Stimulated activated CD4-positive, alpha-beta T cell treated with anti-CD3 and anti-CD28 coated beads, Interleukin-12 subunit alpha, Interleukin-12 subunit beta, amount 100 ng/mL, for 24 hours (primary cell): ENCODE measurements at places on chromosomes 6 and 20.

DNA sequence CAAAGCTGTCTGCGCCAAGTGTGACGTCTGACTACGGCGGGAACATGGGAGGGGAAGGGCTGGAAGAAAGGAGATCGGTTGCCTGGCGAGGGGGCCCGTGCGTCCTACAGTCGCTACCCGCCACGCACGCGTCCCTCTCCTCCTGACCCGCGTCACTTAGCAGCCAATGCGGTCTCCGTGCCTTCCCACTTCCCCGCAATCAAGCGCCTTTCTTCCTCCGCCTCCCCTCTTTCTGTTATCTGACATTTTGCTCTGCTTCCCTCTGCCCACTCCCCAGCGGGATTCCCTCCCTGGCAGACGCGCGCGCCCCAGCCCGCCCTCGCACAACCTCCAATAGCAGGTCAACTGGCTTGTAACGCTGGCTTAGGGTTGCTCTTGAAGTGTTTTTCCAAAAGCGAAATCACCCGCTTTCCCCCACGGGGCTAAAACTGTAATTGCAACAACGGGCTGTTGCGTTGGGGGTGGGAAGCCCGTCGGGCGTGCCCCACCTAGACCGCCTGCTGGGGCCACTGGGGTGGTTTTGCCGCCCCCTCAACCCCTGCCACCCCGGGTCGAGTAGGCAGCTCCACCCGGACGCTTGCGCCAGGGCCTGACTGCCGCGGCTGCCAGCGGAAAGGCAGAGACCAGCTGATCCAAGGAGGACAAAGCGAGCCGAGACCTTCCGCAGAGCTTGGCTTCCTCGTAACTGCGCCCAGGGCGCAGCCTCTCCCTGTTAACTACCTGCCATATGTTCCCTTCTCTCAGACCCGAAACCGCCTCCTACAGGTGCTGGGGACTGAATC lies 6.2 kb upstream of the SOX4 start:
- no peak for DNase-seq

GRCh38 chr6:148035806-148036390 lies 306.7 kb upstream of the SASH1 start:
- DNase-seq = no peak

GRCh38 chr6:45813943-45814342 lies 201.7 kb downstream of the CLIC5 start:
- no peak for DNase-seq

DNA sequence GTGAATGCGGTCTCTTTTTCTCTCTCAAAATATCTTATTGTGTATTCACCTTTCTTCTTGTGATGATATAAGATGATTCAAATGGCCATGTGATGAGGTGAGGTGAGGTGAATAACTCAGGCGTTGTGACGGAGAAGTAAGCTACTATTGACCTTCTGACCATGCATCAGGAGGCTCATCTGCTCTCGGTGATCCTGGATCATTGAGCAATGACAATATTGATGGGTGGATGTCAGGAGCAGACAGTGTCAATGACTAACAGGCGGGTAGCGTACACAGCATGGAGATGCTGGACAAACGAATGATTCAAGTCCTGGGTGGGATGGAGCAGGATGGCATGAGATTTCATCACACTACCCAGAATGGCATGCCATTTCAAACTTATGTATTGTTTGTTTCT lies 119.6 kb downstream of the PXDC1 start:
- DNase-seq = no peak

- DNase-seq = no peak
These were observed 10.9 kb downstream of the IL20RA start for GRCh38 chr6:137033828-137034227.

DNA sequence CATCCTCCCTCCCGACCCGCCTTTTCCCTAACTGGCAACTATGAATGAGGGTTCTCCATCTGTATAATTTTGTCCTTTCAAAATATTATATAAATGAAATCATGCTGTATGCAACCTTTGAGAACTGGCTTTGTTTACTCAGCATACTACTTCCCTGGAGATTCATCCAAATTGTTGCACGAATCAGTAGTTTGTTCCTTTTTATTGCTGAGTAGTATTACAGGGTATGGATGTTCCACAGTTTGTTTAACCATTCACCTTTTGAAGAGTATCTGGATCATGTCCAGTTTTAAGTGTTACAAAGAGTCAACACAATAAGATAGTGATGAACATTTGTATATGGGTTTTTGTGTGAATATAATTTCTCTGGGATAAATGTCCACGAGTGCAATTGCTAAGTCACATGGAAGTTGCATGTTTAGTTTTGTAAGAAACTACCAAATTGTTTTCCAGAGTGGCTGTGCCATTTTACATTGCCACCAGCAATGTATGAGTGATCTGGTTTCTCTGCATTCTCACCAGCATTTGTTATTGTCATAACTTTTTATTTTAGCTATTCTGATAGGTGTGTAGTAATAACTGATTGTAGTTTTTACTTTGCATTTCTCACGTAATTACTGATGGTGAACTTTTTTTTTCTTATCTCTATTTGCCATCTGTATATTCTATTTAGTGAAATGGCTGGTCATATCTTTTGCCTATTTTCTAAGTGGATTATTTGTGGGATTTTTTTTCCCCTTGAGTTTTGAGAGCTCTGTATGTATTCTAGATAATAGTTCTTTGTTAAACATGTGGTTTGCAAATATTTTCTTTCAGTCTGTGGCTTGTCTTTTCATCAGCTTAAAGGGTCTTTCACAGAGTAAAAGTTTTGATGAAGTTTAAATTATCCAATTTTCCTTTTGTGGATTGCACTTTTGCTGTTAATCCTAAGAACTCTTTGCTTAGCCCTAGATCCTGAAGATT lies 14.4 kb upstream of the RNF24 start:
- no peak for DNase-seq

DNA sequence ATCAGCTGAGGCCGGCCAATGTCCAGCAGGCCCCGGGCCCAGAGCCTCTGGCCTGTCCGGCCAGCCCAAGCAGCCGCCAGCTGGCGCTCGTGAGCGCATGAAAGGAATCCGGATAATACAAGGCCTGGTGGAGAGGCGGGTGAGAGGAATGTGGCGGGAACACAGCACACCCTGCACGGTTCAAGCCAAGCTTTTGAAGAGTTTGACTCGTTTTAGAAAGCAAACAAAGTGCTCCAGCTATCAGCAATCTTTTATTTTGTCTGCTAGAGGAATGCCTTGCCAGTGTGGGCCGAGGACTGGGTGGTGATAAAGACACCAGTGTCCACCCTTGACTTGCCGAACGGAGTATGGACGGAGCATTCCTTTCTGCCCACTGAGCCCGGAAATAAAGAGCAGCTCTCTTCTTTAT lies 9.3 kb upstream of the NEDD9 start:
- DNase-seq = no peak

DNA sequence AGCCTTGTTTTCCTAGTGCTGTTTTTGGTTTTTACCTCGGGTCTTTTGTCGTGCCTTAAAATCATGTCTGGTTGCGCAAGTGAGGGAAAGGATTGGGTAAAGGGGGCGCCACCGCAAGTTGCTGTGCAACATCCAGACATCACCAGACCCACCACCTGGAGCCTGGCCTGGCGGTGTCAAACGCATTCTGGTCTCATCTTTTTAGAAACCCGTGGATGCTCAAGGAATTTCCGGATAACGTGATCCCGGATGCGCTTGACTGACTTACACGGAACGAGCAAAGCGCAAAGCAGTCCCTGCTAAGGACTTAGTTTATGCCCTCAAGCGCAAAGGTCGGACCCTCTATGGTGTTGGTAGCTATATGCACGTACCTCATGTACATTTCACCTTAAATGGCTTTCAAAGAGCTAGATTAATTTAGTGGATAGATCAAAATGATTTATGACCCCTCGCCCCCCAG lies 105.2 kb downstream of the OR2B2 start:
- DNase-seq = no peak

DNA sequence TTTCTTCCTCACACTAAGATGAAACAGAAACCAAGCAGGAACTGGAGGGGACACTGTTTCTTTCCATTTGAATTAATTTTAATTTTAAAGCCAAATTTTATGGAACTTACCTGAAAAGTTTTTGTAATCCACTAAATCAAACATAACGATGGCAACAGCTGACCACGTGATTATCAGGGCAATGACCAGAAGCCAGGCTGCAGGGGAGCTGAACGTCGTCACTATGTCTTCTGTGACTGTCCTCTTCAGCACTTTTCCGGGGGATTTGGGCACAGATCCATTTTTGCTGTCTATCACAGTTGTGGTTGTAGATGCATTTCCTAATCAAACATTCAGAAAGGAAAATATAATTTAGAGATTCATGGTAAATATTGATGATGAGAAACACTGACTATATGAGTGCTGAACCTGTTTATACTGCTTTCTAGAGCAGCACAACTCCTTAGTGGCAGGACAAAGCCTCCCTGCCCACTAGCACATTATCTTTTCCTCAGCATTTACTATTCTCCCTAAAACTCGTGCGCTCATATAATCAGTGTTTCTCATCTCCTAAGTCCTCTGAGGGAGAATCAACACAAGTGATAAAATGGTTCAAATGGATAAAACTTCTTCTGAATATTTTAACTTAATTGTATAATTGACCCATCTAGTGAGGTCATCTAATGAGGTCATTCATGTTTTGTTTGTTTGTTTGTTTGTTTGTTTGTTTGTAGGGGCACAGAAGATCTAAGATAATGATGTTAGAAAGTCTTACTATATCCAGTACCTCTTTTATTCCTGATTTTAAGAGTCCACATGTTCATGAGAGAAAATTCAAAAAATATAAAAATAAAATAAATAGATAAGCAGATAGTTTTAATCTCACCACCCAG lies 65.7 kb downstream of the TRDN start:
- no peak for DNase-seq

DNA sequence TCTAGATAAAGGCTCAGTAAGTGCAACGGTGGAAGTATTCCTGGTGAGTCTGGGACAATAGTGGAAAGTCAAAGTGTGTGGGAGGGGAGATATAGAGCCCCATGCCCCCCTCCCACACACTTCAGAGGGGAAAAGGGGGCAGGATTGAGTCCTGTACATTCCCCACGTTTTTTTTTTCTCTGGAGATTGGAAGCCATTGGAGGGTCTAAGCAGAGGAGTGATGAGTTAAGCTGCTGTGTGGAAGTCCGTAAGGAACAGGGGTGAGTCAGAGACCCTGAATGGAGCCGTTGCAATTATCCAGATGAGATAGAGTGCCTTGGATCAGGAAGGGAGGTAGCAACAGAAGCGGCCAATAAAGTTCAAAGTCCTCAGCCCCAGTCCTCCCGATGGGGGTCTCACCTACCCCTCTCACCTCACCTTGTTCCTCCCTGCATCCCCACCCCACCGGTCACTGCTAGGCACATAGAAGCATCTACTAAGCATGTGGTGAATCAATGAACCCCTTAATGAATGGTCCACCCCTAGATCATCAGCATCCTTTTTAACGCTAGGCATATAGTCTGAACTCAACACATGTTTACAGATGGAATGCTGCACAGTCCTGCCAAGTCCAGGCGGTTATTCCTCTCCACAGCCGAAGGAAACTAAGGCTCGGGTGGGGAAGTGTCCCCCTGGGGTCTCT lies 662 bp upstream of the SLC9A8 start:
- no peak for DNase-seq

GRCh38 chr20:1187605-1188171 lies 2.9 kb upstream of the TMEM74B start:
- no peak for DNase-seq

GRCh38 chr6:139882977-139883728 lies 508.7 kb upstream of the CITED2 start:
- no peak for DNase-seq

DNA sequence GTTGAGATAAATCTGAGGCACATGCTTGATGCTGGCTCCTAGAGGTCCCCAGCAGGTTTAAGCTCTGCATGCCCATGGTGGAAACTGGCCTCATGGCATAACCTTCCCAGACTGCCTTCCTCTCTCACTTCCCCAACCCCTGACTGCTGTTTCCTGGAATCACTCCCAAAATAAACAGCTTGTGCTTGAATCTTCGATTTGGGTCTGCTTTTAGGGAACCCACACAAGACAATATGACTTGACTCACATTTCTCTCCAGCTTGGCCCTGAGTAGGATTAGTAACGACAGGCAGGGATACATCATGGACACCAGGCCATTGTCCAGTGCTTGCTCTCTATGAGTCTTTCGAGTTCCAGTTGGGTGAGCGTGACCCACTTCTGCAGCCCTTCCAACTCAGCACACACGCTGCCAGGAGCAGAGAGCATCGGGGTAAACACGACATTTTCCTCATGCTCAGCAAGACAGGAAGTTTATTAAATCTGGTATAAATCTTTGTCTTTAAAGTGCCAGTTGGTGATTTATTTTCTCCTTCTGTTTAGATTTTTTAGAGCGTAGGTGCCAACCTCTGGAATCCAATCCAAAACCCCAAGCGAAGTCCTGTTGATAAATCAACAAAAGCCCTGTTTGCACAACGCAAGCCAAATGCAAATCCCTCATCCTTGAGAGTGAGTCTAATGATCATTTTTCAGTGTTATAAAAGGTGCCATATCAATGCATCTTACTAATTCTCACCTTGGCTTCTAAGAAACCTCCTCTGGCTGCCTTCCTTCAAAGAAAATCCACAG lies 135.0 kb downstream of the FOXA2 start:
- no peak for DNase-seq

DNA sequence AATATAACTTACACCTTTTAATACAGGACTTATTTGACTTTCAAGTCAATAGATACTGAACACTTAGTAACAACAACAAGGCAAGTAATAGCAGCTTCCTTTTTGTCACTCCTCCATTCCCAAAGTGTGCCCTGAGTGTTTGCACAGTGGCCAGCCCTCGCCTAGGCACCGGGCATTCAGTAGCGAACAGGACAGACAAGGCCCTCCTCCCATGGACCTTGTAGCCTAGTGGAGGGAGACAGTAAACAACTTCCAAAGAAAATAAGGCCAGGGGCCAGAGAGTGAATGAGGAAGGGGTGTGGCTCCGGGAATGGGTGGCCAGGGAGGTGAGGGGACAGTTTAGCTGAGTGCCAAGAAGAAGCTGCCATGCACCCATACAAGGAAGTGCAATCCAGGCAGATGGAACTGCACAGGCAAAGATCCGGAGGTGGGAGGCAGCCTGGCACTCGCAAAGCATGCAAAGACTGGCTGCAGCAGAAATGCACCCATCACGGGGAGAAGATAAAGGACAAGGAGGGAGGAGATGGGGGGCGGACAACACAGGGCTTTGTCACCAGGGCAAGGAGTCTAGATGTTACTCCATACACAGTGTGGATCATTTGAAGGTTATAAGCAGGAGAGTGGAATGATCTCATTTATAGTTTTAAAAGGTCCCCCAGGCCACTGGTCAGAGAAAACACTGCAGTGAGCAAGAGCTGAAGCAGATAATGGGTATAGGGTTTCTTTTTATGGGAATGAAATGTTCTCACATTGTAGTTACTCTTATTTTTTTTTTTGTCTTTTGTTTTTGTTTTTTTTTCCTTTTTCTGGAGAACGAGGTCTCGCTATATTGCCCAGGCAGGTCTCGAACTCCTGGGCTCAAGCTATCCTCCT lies 32.2 kb downstream of the ATP9A start:
- DNase-seq = no peak

DNA sequence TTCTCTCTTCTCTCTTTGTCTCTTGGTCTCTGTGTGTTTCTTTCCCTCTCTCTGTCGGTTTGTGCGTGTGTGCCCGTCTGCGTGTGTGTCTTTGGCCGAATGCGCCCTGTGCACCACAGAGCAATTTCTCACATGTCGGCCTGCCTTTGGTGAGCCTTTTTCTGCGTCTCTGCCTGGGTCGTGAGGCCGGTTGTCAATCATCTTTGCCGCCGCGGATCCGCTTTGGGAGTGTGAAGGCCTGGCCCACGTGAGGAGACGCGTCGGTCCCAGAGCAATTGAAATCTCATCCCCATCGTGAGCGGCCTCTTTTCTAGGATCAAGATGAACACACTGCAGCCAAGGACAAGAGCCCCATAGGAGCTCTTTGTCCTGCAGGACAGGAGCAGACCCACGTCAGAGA lies 580.7 kb upstream of the ZNF337 start:
- no peak for DNase-seq

- no peak for DNase-seq
These were observed 40.4 kb downstream of the TTI1 start for GRCh38 chr20:37992802-37993409.
